AG09309 (cell line): ENCODE measurements at places on chromosomes 6 and 20.

DNA sequence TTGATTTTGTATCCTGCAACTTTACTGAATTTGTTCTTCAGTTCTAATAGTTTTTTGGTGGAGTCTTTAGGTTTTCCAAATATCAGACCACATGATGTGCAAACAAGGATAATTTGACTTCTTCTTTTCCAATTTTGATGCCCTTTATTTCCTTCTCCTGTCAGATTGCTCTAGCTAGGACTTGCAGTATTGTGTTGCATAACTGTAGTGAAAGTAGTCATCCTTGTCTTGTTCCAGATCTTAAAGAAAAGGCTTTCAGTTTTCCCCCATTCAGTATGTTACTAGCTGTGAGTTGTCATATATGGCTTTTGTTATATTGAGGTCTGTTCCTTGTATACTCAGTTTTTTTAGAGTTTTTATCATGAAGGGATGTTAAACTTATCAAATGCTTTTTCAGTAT lies 4.6 kb downstream of the MICB start:
- DNase-seq, result no peak

DNA sequence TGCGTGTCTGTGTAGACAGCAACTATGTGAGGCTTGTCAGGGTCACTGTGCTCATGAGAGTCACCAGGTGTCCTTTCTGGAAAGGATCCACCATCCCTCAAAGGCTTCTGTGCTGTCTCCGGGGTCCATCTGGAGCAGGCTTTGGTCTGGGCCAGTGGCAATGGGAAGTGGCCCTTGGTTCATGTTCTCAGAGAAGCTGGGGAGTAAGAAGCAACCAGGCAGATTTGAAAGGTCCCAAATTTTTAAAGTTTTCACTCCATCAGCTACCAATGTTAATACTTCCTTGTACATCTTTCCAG lies 68.2 kb downstream of the GCNT2 start:
- DNase-seq, result no peak

DNA sequence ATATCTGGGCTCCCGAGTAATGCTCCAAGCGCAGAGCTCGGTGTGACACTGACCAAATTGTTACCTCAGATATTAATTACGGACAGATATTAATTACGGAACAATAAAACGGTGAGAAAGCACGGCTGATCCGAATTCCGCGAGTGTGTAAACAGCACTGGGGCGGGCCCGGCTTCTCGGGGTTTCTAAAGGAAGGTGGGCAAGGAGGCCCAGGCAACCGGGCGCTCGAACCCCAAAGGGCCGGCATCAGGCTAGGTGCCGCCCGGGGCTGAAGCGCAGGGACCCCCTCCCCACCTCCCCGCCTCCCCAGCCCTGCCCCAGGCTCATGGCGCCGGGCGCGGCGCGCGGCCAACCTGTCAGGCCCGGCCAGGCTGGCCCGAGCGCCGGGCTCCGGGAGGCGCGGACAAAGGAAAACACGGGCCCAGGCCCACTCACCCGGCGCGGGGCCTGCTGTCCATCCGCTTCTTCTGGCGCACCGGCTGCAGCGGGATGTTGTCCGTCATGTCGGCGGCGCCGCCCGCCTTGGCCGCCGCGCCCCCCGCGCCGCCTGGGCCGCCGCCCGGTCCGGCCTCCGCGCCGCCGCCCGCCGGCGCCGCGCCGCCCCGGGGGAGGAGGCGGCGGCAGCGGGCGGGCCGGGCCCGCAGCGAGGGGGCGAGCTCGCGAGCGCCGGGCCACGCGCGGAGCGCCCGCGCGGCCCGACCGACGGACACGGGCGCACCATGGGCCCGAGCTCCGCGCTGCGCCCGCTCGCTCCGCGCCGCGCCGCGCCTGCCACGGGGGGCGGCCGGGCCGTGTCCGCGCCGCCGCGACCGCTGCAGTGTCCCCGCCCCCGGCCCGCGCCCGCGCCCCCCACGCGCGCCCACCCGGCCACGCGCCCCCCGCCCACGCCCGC lies at the start of gene ATP9A:
Gene ATP9A, minus strand, starts transcription at position 524 of the 892 bp plus-strand sequence. Its CDS starts 21 bp downstream, at position 503.
- no peak for DNase-seq

GRCh38 chr6:26332408-26332807 lies 32.6 kb upstream of the BTN3A2 start:
- no peak for DNase-seq

- DNase-seq, result peak; percentile 89
Measured at GRCh38 chr6:135962731-135963130, 111.2 kb downstream of the PDE7B start.

GRCh38 chr6:56714982-56715456 lies 72.3 kb upstream of the DST start:
- no peak for DNase-seq

DNA sequence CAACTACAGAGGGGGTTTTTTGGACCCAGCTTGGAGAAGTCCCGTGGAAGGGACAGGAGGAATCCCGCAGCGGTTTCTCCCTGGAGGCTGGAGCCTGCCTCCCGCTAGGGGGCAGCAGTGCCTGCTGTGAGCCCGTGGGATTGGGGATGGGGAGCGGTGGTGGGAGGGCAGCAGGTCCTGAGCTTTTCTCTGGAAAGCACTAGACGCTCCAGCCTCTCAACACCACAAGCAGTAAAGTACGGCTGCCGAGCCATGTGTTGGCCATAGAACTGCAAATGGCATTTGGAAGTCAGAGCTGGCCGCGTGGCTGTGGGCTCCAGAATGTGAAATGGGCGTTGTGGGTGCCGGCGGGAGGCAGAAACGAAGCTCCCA lies 47.8 kb downstream of the GMPR start:
- DNase-seq, result no peak

GRCh38 chr20:59403261-59403961 lies 103.0 kb downstream of the EDN3 start:
- no peak for DNase-seq

DNA sequence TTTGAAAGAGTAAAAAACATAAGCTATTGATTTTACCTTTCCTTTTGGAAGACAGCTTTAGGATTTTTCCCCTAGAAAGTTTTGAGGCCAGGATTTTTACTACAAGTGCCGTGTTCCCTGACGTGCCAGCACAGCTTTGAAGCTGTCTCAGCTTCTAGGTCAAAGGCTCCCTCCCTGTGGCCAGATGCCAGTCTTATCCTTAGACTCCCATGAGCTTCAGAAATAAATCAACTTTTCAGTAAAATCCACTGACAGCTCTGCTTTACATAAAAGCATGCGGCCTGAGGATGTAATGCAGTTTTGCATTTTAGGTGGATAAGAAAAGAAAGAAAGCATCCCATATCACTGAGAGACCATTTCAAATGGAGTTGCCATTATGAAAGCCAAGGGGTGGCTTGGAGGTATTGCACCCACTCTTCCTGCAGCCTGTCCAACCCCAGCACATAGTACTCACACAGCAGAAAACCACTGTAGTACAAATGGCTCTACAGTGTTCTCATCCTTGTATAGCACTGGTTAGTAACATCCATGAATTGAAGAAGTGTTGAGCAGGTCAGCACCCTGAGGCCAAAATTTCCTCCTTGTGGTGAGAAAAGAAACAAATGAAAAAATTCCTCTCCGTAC lies 15.2 kb upstream of the ATXN1 start:
- no peak for DNase-seq

GRCh38 chr6:17417817-17418216 lies 24.4 kb downstream of the CAP2 start:
- peak; percentile 78 for DNase-seq

GRCh38 chr6:29827579-29828470 lies at the start of gene HLA-G:
Gene HLA-G (plus strand): TSS chr6:29827825. CDS start chr6:29827845, 20 bp downstream.
- no peak for DNase-seq

DNA sequence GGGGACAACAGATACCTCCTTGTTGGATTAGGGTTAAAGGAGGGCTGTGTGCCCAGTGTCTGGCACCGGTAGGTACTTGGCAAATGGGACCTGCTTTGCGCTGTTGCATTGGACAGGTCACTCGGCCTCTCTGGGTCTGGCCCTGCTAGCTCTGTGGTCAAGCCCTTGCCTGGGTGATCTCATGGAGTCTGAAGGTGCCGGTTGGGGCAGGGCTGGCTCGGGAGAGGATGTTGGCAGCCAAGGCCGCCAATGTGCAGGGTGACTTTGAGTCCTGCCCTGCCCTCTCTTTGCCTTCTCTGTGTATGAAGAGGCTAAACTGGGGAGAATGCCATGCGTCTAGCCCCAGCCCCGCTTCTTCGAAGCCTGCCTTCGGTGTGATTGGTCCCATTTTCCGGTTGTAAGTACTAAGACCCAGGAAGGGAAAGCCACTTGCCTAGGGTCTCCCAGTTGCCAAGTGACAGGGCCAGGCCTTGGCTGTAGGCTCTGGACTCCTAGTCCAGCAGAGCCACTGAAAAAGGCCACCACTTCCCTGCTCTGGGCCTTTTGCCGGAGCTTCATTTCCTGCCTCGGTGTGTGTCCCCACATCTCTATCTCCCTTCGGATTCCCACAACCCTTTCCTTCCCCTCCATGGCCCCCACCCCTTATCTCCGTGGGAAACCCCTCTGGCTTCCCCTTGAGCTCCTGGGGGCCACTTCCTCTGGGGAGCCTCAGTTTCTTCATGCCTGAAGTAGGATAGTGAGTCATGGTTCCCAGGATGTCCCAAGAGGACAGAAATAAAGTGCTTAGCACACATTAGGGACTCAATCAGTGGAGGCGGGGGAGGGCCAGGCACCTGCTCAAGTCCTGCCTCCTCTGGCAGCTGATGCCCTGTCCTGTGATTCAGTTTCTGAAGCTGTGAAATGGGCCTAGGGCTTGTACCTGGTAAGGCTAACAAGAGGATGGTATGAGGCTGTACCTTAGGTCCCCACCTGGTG lies 3.9 kb downstream of the SRC start:
- no peak for DNase-seq

GRCh38 chr6:154156135-154156896 lies 117.3 kb downstream of the OPRM1 start:
- no peak for DNase-seq

- DNase-seq, result no peak
Measured at GRCh38 chr20:44956410-44956809, 3.8 kb downstream of the TOMM34 start.
